Activated CD4-positive, alpha-beta T cell treated with anti-CD3 and anti-CD28 coated beads for 36 hours (primary cell): ENCODE measurements at places on chromosomes 3 and 15.
A peak's percentile ranks its signal among the peaks of the same experiment; 100 is the strongest.

DNA sequence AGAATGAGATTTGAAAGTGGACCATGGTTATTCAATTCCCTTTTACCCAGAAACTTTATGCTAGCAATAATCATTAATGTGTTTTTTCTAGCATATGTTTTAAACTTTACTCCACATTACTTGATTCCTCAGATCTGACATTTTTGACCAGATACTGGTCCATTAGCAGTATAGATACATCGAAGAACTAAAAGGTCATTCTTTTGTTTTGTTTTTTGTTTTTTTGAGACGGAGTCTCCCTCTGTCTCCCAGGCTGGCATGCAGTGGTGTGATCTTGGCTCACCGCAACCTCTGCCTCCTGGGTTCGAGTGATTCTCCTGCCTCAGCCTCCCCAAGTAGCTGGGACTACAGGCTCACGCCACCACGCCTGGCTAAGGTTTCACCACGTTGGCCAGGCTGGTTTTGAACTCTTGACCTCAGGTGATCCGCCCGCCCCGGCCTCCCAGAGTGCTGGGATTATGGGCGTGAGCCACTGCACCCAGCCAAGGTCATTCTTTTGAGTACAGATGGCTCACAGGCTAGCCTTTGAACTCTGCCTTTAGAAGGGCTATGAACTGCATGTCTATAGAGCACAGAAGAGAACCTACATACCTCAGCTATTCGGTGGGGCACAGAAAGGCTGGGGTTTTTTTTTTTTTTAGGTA, 28.6 kb downstream of the CHP1 start:
- DNase-seq: no peak

DNA sequence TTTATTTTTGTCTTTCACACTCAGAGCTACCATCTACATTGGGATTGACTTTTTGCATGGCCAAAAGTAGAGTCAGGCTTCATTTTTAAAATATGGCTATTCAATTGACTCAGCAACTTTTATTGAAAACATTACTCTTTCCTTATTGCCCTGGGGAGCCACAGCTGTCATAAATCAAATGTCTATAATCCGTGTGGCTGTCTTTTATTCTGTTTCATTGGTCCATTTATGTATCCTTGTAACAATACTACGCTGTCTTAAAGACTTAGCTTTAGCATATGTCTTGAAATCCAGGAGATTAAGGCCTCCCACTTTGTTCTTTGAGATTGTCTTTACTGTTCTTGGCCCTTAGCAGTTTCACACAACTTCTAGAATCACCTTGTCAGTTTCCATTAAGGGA, 55.2 kb downstream of the CEMIP start:
- no peak for DNase-seq

- DNase-seq: no peak
These were observed 6.8 kb downstream of the CHSY1 start for GRCh38 chr15:101244889-101245668.

- no peak for DNase-seq
These were observed 286.5 kb downstream of the SQOR start for GRCh38 chr15:45921376-45921775.

DNA sequence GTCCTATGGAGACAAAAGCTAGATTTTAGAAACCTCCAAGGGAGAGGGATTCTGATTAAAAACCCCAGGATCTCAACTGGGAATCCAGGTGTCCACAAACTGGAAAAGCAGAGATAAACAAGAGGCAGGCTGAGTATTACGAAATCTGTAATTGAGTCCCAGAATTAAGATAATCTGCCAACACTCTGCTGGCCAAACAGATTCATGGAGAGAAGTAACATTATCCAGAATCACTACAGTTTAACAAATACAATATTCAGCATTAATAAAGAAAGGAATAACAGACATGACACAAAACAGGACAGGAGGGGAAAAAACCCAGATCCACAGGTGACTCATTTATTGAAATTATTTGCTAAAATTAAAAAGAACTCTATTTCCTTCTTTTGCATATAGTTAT, 227.2 kb upstream of the NANOGP8 start:
- DNase-seq: no peak

- DNase-seq: no peak
These were observed 81.3 kb upstream of the SEC13 start for GRCh38 chr3:10401990-10402761.

DNA sequence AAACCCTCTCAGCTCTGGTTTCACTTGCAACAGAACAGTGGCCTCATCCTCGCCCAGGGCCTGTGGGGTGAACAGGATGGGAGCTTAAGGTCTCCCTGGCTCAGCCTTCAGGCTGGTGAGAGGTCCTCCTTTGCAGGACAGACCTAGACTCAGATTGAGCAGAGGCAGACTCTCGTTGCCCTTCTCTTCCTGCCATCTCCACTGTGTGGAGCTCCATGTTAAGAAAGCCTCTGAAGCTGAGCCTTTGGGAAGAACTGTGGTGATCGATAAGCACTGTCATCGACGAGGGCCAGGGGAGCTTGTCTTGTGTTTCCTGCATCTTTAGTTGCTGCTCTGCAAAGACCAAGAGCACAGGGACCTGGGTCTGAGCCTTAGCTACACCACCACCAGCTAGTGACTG, 37.8 kb upstream of the GRIP2 start:
- DNase-seq: no peak

GRCh38 chr3:188400494-188401243, 246.7 kb downstream of the LPP start:
- DNase-seq: peak; percentile 46

DNA sequence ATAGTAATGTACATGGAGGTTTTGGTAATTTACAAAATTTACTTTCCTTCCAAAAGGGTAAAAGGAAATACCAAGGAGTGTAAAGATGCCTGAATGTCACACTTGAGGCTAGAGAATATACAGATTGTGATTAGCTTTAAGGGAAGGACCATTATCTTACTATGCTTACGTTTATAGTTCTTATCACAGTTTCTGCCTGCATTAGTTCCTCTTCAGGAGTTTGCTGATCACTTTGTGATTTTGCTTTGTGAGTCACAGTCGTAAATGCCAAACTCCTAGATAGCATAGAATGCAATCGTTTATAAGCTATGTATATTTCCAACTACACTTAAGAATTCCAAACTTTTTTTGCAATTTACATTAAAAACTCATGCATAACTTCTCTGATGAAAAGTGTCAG, 1034.6 kb downstream of the DIPK2A start:
- DNase-seq: no peak

DNA sequence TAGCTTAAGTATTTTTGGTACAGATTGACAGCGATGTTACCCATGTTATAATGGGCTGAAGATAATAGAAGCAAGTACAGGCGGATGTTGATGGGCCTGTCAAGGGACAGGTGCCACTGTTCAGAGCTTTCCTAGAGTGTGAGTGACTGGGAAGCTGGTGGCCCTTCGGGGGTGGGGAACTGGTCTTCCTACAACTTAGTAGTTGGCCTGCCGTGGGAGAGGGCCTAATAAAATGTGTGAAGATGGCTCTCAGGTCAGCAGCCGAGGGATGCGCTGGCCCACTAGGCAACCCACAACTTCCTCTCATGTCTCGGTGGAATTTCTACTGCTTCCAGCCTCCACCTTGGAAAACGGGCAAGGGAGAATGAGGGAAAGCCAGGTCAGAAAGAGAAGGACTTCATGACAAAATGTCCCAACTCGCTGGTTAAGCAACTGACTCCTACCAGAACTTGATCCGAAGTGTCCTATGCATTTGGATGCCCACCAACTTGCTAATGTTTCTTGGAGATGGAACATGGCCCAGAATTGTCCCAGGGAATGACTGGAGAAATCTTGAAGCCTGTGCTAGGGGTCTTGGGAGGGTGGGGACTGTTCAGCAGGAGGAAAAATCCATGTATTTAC, 1.4 kb downstream of the GYG1 start:
- DNase-seq: no peak

DNA sequence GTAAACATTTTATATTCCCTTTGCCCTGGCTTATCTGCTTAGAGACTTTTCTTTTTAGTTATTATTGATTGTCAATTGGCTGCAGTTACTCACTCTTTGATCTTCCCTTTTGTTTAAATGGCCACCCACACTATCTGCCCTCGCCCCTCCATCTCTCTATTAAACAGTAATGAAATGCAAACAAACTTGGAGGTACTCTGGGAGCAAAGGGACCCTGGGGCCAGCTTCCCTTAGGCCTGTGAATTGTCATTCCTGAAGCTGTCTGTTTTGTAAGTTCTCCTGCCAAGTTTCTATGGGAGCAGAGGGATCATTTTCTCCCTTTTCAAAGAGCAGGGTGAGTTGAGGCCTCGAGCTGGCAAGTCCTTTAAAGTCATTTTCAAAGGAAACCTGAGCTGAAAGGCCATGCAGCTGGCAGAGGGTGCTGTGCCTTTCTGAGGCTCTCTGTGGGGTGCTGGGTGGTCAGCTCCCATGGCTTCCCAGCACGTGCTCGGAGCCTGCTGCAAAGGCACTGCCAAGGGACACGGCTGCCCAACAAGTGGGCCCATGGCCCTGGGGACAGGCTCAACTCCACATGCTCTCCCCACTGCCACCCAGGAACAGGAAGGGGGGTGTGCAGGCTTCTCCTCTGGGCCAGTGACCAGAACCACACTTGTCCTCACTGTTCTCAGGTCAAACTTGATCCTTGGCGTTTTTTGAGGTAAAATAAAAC, 17.4 kb upstream of the RTP2 start:
- no peak for DNase-seq

- DNase-seq: no peak
These were observed 169.3 kb downstream of the GREM1 start for GRCh38 chr15:32887090-32887489.

DNA sequence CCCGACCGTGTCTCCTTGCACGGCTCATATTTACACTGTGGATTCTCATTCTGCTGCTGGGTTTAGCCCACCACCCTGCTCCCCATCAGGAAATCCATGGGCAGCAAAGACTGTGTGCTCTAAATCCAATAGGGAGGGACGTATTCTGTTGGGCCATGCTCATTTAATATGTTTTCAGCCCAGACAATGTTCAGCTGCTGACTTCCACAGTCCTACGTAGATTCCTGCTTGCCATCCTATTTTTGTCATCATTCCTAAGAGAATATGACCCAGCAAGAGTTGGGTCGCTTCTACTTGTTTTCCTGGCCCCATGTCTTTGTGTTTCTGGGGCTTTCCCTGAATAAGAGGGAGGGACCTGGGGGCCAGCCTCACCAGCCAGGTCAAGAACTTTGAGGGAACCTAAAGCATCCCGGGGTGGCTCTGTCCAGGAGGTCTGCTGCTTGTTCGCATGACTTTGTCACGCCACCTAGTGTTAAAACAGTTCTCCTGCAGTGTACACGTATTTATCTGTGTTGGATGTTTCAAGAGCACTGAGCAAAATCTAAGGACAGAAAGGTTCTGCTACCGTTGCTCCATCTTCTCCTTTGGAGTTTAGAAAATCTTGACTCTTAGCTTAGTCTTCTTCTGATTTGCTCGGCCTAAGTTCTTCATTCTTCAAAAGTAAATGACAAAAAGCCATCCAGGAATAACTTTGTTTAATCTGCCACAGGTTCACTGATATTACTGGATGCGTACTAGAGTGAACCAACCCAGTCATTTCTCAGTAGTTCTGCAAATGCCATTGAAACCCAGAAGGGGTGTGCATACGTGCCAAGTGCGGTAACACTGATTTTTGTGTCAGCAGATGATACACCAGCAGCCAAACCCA, 79.8 kb upstream of the NR2E3 start:
- peak; percentile 49 for DNase-seq

- DNase-seq: no peak
These were observed 237.7 kb upstream of the WNT5A start for GRCh38 chr3:55724821-55725220.

DNA sequence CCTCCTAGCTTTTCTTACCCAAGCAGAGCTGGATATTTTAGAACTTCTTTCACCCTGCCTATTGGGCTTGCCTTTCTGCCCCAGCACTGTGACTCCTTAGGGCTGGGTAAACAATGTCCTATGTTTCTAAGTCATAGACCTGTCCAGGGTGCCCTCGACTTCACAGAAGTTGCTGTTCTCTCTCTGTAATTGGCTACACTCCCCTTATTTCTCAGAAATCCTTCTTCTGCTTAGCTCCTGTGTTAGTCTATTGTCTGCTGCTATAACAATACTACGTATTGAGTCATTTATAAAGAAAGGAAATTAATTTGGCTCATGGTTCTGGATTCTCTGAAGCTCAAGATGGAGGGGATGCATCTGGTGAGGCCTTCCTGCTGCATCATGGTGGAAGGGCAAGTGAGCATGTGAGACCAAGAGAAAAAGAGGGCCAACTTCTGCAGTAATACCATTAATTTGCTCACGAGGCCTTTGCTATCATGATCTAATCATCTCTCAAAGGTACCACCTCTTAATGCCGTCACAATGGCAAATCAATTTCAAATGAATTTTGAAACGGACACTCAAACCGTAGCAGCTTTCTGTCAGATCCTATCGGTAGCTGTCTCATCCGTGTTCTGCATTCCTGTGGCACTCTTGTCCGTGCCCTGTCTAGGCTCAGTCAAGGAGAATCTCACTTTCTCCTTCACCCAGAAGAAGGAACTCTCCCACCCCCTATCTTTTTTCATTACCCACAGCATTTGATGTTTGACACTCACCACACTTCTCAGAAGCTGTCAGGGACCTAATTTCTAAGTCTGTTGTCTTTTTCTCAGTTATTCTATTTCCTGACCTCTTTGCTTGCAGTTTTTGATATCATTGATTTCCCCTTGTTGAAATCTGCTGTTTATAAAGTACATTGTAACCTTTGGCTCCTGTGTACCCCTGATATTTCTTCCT, 22.3 kb upstream of the GPR171 start:
- DNase-seq: no peak

DNA sequence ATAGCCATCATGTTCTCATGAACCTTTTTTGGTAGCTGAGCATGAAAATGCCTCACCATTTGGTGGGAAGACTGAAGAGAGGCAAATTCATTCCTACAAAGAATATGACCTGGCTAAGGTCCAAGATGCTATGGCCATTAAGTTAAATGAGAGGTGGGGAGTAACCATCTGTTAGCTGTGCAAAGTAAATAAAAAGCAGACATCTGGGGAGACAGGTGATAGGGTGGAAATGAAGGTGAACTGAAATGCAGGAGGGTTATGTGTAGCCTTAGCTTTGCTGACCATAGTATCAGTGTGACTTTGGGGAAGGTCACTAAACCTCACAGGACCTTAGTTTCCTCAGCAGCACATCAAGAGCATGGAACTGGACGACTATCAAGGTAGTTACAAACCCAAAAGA, 111.0 kb upstream of the STRIT1 start:
- DNase-seq: no peak

- DNase-seq: no peak
These were observed 40.0 kb downstream of the PAQR5 start for GRCh38 chr15:69338535-69339213.

GRCh38 chr3:141740349-141740748, 2.3 kb downstream of the RNF7 start:
- no peak for DNase-seq
